Astrocyte of the hippocampus (primary cell): ENCODE measurements at places on chromosomes 3 and 15.
A peak's percentile ranks its signal among the peaks of the same experiment; 100 is the strongest.

- no peak for DNase-seq
These were observed 27.5 kb downstream of the NCBP2 start for GRCh38 chr3:196914866-196915265.

DNA sequence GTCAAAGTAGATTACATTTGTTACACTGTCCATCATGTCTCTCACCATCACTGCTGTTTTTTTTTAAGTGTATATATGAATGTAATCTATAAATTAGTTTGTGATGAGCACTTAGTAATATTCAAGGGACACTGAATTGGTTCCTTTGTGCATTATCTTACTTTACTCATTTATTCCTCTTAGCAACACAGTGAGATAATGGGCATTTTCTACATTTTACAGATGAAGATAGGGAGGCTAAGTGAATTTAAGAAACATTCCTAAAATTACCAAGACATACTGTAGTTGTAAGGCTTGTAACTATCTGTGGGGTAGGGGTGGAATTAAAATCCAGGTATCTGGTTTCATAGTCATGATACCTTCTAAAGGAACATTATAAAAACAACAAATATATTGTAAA is 33.9 kb downstream of the VPS8 start:
- no peak for DNase-seq

- DNase-seq: peak; percentile 46
These were observed 58.4 kb downstream of the ASTE1 start for GRCh38 chr3:130968221-130968620.

- no peak for DNase-seq
These were observed 21.0 kb upstream of the SOX2 start for GRCh38 chr3:181690769-181691168.

DNA sequence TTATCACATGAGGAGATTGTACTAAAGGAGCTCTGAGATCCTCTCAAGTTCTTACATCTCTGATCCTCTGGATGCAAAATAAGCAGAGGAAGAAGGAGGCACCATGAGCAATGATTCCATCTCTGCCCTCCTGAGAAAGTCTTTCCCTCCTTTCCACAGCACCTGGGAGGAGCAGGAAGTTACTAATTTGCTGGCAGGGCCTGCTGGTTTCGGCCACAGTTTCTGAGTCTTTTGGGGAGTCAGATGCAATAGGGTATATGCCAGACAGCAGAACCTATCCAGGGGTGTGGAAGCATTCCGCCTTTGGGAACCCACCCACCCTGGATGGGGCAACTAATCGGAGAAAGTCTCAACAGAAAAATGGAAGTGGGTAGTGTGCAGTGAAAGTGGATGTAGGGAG is 38.5 kb upstream of the SPTSSB start:
- no peak for DNase-seq

DNA sequence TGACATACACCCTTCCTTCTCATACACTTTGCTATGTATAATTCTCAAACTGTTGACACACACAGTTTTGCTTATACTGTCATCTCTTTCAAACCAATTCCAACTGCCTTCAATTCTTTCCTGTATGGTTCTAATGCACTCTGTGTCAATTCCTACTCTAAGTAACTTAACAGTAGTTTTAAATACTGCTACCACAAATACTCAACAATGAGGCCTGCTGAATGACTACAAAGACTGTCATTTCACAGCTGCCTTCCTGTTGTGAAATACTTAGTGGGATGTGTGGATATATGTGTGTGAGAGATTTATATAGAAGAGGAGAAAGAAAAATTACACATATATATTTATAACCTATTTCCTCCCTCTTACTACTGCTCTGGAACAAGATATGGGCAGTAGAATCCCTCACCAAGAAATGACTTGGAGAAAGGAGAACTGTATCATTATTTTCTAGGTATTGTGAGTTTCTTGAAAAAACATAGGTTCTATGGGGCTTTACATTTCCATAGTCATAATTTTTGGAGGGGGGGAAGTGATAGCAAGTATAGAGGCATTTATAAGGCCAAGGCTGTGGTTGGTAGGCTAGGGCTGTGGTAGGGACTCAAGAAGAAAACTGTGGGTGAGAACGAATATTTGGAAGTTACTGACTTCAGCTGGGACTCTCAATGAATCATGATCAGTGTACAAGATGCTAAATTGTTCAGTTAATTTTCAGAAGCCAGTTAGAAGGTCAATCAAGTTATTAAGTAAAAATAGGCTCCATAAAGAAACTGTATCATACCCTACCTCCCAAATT is 88.7 kb downstream of the ANKRD28 start:
- DNase-seq: no peak
